Cardiac fibroblast (primary cell): ENCODE measurements at places on chromosomes 6 and 20.

DNA sequence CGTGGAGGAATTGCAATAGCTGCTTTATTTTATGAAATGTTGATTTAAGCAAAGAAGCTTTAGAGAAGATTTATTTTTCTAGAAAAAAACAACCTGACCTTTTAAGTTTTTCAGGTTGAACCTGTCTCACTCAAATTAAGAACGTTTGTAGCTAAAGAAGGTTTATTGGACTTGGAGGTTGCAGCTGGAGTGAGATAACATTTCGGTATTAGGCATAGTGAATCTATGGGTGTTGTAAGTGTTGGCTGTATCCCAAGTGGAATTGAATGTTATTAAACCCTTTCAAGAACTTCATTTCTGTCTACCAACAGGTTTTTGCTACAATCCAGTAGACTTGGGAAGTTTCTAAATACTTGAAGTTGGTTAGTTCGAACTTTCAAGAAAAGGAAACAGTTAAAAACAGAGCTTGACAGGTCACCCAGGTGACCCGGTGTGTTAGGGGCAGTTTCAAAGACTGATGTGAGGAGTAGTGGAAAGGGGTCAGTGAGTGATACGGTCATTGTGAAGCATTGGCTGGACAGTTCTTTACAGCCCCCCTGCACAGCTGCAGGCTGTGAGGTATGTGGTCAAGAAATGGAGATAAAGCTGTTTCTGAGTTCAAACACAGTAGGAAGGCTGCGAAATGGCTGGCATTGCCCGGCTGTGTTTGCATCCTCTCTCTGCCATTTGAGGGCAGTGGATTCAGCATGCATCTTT is 2.4 kb upstream of the TBCC start:
- peak; percentile 26 for DNase-seq

GRCh38 chr6:26243132-26243531 is 121.9 kb upstream of the BTN3A2 start:
- DNase-seq, result no peak

GRCh38 chr20:44405257-44405656 is 49.8 kb downstream of the HNF4A start:
- DNase-seq, result no peak

GRCh38 chr20:51470907-51471411 is 71.6 kb downstream of the NFATC2 start:
- no peak for DNase-seq

DNA sequence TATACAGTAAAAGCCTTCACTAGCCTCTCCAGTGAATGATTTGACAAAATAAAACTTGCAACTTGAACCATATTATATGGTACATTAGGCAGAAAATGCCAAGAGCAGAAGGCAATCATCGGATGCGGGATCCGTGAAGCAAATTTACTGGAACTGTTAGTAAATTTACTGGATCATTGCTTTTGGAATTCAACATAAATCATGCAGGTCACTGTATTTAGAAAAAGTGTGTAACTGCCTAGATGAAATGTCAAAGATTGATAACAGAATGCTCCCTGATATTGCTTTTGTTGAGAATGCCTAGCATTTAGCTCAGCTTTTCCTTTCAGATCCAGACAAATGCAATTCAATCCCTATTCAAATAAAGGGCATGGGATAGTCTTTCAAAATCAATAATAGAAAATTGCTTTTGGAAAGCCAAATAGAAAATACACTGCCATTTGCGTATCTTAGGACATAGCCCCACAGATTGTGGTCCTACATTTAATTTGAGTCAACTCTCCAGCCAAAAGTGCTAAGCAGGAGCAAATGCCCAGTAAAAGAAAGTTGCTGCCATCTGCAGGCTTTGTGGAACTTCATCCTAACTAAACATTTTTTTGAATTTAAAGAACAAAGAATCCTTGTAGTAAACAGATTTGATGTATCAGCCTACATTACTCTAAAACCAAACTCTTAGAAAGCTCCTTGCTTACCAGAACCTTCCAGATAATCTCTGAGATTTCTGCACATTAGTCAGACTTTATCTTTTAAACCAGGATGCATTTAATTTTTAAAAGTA is 109.5 kb upstream of the HSF2 start:
- peak; percentile 14 for DNase-seq

- no peak for DNase-seq
Observed at GRCh38 chr6:164216368-164216767, 801.9 kb downstream of the QKI start.

DNA sequence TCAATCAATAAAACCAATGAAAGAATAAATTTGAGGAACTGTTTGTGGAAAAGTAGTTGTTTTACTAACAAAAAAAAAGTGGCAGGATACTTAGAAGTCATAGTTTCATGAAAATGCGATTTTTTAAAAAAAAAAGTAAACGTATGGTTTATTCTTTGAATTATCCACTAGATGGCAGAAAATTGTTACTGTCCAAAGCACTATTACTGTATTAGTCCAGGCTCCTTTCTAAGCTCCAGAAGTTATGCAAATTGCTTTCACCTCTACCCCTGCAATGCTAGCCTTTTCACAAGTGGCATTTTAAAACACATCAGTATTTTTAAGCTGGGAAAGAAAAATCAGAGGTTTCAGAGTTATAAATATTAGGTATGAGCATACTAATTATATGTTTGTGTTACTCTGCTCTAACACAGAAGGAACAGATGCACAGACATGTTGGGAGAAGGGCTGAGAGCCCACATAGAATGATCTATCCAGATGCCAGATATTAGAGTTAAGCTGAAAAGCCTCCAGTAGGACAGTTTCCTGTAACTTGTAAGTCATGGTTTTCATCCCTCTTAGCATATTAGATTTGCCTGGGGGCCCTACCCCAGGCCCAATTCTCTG is 63.9 kb downstream of the FHL5 start:
- peak; percentile 66 for DNase-seq

- DNase-seq, result peak; percentile 56
Observed at GRCh38 chr6:117389227-117390057, 36.3 kb downstream of the ROS1 start.

DNA sequence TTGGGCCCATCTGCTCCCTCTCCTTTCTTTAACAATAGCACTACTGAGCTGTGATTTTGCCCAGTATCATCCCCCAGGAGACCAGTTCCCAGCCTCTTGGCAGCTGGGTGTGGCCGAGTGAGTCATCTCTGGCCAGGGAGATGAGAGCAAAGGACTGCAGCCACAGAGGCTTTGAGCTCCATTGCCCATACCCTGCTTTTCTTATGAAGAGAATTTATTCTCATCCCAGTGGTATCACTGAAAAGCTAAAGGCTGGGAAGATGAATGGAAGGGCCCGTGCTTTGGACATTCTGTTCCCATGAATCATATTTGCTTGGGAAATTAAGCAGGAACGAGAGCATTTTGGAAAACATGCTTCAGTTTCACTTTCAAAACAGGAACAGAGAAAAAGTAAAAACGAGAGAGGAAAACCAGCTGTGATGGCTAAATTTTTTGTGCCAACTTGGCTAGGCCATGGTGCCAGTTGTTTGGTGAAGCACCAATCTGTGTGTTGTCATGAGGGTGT is 14.9 kb downstream of the CST3 start:
- peak; percentile 96 for DNase-seq

- DNase-seq, result peak; percentile 56
Observed at GRCh38 chr6:101666256-101666655, 272.7 kb downstream of the GRIK2 start.

GRCh38 chr20:16283978-16284377 is 289.3 kb downstream of the KIF16B start:
- DNase-seq, result no peak

DNA sequence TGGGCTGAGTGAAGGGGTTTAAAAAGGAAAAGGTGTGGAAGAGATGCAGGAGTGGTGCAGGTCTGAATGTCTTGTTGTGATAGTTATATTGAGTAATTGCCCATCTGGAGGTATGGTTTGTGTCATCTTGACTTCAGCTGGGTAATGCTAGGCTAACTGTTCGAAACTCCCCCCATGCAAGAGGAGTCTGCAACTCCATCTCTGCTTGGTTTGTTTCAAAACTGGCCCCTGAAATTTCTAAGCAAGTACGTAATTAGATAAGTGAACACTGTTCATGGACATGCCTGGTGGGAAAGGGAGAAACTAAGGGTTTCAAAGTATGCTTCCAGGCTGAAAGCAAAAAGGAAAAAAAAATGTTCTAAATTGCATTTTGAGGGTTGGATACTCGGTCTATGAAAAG is 17.1 kb downstream of the TTK start:
- DNase-seq, result no peak

DNA sequence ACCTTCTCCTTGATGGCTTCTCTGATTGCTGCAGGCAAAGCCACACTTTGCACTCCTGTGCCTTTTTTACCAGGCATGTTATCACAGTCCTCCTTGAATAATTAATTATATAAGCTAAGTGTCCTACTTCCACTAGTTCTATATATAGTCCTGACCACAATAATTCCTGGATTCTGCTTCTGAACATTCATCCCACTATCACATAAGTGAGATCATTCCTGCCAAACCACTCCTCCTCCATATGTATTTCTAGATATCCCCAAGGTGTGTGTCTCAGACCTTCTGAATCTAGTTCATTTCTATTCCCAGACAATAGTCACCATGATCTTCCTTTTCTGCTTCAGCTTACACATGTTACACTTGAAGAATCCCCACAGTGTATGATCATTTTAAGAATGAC is 1237.5 kb upstream of the MAP3K7 start:
- DNase-seq, result no peak

- peak; percentile 33 for DNase-seq
Observed at GRCh38 chr6:43376551-43376981, 7.1 kb upstream of the ZNF318 start.

- no peak for DNase-seq
Observed at GRCh38 chr6:40803897-40804702, 216.9 kb upstream of the LRFN2 start.

DNA sequence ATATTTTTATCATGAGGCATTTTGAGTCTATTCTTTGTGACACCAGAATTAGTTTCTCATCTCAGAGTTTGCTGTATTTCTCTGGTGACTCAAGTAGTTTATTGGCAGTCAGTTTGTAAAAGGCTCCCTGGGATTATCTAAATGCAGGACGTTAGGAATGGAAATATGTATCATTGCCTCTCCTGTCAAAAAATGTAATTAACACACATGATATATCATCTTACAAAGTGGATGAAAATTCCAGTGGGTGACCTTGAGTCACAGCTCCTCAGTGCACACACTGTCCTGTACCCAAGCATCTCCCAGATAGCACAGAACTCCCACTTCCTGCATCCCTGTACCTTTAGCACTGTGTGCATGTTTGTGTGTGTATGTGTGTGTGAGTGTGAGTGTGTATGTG is 258.6 kb downstream of the LAMA2 start:
- DNase-seq, result peak; percentile 47

DNA sequence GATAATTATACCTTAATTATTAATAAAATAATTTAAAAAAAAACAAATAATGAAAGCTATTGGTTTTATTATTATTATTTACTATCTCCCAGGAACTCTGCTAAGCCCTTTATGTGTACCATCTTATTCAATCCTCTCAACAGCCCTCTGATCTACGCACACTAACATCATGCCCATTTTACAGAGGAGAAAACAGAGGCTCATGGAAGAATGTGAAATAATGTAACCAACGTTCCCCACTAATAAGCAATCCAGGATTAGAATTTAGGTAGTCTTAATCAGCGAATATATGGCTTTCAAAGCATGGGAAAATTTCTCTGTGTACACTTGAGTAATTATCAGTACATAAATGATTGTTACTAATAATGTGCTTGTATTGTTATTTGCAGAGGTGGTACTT is 89.0 kb downstream of the MAFB start:
- no peak for DNase-seq
